Tongue (tissue), 3 donors: ENCODE measurements at places on chromosomes 1 and 21. TPM values are rescaled to one million over a fixed set of nuclear protein-coding genes. Genes with fewer than 3 reads are reported as not detected.

Gene PTPRU
- total RNA-seq: 42.5 TPM

DNA sequence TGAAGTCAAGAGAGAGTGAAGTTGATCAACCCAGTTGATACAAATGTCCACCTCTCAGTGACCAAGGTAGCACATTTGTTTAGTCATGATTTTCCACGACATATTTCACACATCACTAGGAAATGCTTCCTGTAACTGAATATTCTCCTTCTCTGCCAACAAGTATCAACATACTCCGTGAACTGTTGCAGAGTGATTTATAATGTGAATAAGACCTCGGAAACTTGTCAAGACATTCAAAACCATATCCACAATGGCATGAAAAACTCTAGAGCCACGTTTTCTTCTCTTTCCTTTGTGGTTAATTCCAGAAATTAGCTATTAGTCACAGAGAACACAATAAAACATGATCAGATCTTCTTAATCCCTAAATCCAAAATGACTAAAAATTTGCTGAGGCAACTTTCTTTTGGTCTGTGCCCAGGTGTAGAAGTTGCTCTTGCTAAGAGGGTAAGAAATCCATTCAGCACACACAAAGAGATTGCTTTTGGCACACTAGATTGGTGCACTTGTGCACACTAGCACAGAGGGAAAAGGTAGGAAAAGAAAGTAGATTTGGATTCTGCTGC, 244.3 kb upstream of the NRIP1 start:
- DNase-seq: no peak

DNA sequence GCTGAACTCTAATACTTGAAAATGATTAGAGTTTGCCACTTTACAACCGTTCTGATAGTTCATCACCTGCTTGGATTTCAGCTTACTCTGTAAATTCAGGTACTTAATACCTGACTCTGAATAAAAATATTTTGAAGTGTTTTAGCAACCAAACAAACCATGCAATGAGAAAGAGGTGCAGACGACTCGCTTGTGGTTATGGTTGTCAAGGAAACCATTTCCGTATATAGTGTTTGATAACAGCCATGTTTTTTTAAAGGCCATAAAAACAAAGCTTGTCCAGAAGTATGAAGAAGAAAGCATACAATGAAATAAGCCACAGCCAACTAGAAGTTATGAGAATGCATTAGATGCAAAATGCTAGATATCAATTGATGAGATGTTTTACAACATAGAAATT, 167.2 kb upstream of the HMCN1 start:
- peak; percentile 5 for DNase-seq

DNA sequence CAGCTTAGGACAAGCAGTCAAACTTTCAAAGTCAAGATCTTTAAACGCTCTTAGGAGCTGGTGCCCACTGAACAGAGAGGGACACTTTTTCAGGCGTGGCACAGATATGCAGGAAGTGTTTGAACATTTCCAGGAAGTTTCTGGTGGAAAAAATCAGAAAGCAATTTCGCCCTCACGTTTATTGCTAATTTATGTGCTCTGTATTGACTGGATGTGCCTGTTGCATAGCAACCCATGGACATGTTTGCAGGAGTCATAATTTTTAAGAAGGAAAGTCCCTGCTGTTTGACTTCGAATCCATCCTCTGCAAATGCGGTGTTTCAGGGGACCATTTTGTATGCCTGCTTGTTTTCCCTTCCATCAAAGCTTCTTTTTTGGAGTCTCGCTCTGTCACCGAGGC, 239.9 kb upstream of the IRF2BP2 start:
- no peak for DNase-seq

DNA sequence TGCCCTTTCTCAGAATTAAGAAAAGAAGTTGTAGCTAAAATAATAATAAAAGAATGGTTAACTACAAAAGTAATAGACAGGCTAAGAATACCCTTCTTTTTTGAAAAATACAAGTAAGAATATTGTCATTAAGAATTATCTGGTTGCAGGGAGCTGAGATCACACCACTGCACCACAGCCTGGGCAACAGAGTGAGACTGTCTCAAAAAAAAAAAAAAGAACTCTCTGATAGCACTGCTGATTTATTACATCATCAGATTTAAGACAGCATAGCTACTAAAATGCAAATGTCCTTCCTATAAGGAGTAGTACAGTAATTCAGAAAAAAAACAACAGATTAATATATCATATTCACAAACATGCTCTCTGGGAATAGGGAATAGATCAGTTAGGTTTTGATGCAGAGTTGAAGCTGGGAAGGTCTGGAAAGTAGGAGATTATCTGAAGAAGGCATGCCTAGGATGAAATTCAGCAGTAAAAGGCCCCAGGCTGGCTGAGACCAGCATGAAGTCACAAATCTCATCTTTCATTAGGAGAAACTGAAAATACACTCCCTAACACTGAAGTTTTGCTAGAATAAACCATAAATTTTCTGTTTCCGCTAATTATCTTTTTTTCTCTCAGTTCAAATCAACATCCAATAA, 30.7 kb upstream of the ANGPTL1 start:
- DNase-seq: no peak

DNA sequence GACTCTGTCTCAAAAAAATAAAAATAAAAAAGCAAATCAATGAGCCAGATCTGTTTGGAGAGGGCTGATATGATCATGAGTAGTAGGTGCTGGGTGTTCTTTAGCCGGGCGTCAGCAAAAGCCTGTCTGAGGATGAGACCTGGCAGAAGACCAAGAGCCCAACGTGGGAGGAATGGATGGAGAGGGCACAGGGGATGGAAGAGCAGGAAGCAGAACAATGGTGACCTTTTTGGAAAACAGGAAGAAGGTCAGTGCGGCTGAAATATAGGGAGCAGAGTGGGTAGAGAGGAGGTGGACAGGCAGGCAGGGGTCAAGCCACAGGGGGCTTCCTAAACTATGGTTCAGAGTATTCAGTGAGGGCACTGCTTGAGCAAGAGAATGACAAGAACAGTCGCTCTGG, 30.9 kb downstream of the VWA5B1 start:
- DNase-seq: no peak

GRCh38 chr1:27099587-27100334, 55.2 kb downstream of the SLC9A1 start:
- DNase-seq: peak; percentile 65

Gene CLIC6
- total RNA-seq: 2.1 TPM

DNA sequence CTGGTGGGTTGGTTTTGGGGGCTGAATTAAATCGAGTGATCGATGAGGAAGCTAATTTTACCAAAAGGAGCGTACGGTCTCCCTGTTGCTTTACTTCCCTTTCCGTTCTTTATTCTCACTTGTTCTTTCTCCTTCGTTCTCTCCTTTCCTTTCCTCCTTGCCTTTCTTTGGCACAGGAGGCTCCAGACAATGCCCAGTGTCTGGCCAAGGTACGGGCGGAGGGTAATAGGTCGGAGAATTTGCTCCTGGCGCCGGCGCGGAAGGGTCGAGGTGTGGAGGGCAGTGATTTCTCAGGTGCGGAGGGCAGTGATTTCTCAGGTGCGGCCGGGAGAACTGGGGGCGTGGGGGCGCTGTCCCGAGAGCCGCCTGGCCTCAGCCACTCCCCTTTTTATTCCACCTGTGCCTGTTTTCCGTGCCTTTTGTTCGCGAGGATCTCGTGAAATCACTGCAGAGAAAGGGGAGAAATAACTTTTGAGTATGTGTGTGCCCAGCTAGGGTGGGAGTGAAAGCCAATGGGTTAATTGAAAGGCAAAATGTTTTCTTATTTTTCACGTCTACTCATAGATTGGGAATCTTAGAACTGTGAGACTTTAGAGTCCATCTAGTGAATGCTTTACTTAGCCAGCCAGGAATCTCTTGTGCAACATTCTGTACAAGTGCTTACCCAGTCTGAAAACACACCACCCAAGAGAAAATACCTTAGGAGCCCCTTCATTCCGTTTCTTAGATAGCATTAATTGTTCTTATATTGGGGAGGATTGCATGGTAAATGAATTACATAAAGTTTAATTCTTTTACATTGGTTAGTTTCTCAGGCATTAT, 1.3 kb downstream of the FNBP1L start:
- DNase-seq: peak; percentile 37

Gene OR2G6
- total RNA-seq: not detected
